Stimulated activated CD8-positive, alpha-beta memory T cell treated with anti-CD3 and anti-CD28 coated beads, Interleukin-7, amount 100 ng/mL, for 1 hour (primary cell): ENCODE measurements at places on chromosomes 5 and 9.

GRCh38 chr5:176413255-176413565, 3.1 kb downstream of the CLTB start:
- no peak for DNase-seq

- DNase-seq, result no peak
These were observed 41.1 kb upstream of the ERCC6L2 start for GRCh38 chr9:95834281-95834907.

- DNase-seq, result no peak
These were observed 11.3 kb downstream of the CARD19 start for GRCh38 chr9:93107151-93107824.

DNA sequence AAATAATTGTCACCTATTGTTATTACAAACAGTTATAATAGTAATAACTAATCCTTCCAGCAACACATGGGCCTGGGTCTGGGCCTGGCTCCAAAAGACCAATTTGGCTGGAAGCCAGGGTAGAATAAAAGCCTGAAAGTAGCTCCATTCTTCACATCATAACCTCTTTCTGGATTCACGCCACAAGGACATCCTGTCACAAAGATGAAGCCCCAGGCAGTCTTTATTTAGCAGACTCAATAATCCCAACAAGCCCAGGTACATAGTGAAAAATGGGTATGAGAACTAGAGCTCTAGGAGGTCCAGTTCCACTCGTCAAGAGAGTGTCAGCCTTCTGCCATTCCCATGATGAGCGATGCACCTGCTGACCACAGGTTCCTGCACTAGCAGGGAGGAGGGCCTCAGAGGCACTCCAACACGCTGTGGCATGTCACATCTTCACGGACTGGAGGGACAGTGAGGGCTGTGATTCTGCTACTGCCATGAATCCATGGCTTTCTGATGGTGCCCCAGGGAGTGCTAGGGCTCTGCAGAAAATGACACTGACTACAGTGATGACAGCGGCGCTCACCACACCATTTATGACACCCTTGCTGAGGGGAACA, 124.9 kb downstream of the SPOCK1 start:
- DNase-seq, result no peak

GRCh38 chr9:91958174-91958573, 8.1 kb upstream of the ROR2 start:
- DNase-seq, result no peak

DNA sequence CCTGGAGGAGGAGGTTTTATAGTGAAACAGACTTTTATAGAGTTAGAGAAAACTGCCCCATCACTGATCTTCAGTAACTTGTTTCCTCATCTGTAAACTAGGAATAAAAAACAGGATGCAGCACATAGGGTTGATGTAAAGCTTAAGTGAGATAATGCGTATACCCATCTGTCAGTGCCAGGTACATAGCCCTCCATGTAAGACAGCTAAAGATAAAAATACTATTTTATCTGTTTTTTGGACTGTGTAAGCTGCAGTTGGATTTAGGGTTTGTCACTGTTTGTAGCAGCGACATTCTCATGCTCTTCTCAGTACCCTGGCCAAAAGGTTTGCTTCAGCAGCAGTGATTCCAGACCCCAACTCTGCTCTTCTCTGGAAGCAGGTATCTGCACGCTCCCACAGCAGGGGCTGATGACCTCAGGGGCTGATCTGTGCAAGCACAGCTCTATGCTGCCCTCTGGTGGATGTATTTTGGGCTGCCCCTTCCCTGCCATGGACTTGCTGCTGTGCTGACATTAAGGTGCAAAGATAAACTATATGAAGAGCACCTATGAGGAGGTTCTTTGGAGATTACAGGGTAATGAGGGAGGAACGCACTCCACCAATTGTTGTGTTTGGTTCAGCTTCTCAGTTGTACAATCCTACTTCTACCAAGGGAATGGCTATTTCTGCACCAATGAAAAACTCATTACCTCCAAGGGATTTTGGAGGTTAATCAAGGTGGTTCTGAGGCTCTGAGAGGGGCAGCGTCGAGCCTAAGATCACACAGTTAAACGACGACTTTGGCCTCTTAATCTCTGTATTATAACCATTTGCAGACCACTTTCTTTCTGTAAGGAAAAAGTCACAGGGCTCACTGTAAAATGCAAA, 13.1 kb downstream of the HMHB1 start:
- peak; percentile 65 for DNase-seq

GRCh38 chr5:63563008-63563917, 399.0 kb downstream of the HTR1A start:
- DNase-seq, result no peak
